ENCODE measurements at places on chromosomes 6 and 20.

DNA sequence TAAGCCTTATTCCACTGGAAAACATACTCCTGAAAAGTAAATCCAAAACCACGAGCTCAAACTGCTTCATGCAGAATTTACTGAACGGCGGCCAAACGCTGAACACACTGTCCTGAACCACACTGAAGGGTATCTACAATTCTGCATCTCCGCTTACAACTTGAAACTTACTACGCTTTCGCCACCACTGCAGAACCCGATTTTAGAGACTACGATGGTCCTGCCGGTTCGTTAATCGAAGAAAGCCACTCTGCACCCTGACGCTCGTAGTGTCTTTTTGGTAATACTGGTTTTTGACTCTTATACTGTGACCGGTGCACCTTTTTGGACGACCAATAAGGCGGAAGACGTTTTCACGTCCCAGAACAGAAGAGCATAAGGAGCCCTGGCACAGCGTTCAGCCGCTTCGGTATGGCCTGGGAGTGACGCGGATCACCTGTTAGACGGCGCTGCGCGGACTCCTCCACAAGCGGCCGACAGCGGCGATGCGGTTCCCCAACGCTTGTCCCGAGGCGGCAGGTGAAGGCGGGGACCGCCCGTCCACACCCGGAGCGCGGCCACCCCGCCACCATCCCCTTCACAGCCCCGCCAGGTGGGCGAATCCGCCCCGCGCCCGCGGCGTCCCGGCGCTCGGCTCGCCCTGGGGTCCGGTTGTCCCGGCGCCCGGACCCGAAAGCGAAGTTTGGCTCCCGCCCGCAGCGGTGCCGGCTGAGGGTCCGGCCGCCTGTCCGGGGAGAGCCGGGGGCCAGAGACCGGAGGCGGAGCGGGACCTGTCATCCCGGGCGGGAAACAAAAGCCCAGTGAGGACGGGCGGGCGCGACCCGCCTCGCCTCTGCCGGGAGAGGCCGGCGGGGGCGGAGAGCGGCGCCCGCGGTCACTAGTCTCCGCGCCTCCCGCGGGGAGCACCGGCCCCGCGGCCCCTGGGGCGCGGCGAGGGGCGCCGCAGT, 784 bp downstream of the FKBP5 start:
- DNase-seq: peak; percentile 58

DNA sequence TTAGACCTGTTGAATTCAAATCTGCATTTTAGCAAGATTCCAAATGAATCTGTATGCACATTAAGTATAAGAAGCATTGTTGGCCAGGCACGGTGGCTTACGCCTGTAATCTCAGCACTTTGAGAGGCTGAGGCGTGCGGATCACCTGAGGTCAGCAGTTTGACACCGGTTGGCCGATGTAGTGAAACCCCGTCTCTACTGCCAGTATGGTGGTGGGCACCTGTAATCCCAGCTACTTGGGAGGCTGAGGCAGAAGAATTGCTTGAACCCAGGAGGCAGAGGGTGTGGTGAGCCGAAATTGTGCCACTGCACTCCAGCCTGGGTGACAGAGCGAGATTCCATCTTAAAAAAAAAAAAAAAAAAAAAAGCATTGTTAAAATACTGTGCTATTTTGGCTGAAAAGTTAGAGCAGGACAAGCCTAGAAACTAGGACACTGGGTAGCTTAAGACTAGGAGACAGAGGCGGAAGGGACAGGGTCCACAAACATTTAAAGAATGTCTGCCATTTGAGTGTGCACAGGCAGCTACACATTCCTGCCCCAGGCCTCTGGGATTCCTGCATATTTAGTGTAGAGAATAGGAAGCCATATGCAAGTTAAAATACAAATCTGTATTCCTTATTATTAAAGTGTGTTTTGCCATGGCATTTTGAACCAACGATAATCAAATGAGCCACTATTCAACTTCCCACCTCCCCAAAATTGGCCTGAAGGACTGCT, 45.1 kb upstream of the EEF1A1 start:
- DNase-seq: no peak

- DNase-seq: no peak
These were observed 1293.1 kb upstream of the EYS start for GRCh38 chr6:67000121-67000520.

DNA sequence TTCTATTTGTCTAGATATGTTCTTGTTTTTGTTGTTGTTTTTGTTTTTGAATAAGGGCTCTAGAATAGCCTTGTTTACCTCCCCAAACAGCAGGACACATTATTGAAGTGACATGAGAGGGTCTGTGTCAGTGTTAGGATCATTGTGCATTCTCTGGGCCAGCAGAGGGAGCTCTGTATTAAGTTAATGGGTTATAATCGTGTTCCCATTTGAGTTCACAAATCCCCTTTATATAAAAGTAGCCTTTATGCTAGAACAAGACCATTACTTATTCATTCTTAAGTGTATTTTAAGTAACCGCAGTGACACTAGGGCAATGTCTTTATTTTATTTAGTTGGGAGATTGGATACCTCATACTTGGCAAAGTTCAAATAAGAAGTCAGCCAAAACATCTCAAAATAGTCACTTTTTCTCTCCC, 44.8 kb downstream of the STK4 start:
- DNase-seq: peak; percentile 66

DNA sequence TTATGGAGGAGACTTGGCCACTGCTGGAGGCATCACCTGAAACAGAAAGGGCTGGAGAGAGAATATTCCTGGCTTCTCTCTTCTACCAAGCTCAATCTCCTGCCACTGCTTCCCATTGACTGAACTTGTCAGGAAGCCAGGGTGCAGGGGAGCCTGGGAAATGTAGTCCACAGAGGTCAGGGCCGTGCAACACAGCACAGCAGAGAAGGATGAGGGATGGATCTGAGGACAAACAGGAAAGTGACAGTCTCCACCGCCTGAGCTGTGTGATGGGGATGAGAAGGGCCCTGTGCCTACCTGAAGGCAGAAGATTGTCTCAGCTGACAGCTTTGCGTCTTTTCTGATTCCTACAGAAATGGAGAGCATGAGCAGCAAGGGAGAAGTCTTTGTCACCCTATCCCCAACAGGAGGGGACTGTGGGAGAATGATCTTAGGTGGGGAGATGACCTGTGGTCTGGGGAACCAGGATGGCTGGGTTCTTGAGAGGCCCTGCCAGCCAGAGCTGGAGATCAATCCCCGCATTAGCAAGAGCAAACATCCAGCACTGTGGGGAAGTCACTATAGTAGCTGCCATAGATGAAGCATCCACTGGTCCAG, 114.2 kb downstream of the SNX5 start:
- no peak for DNase-seq
